Cardiac fibroblast (primary cell): ENCODE measurements at places on chromosomes 16 and 17.

- DNase-seq = no peak
These were observed 608.5 kb downstream of the KCNJ18 start for GRCh38 chr17:22300731-22301352.

GRCh38 chr16:27690608-27691007 lies 140.7 kb downstream of the KATNIP start:
- peak; percentile 42 for DNase-seq

DNA sequence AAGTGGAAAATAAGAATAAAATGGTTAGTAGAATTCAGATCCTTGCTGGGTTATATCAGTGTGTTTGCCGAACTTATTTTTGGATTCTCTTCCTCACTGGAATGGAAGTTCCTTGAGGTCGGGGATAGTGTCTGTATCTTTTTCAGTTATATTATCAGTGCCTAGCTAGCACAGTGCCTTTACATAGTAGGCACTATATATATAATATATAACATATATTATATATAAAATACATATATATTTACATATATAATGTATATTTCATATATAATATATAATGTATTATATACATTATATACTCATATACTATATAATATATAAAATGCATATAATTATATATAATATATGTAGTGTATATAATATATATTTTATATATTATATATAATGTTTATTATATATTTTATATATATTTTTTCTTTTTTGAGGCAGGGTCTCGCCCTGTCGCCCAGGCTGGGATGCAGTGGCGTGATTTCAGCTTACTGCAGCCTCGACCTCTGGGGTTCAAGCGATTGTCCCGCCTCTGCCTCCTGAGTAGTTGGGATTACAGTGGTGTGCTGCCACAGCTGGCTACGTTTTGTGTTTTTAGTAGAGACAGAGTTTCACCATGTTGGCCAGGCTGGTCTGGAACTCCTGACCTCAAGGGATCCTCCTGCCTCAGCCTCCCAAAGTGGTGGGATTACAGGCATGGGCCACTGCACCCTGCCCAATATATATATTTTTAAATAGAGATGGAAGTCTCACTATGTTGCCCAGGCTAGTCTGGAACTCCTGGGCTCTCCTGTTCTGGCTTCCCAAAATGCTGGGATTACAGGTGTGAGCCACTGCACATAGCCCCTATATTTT lies 3.2 kb downstream of the NFATC3 start:
- no peak for DNase-seq

- no peak for DNase-seq
These were observed 11.4 kb upstream of the TMEM238L start for GRCh38 chr17:10815319-10815718.

- DNase-seq = no peak
These were observed 742 bp upstream of the SLC16A13 start for GRCh38 chr17:7034955-7035590.

DNA sequence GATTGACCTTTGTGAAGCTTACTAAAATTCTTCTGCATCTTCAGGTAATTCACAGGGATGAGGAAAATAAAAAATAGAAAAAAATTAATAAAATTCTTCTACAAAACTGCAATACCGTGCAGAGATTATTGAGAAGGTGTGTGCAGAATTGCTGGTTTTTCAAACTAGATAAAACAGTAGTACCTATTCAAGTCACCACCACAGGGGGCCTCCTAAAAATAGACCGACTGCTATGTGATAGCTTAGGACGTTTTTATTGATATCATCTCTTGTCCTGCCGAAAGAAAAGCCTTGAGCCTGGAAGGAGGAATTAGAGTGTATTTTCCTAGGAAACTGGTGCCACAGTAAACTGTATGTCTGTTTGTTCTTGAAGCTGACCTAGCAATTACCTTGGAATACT lies 325.9 kb downstream of the ZFHX3 start:
- no peak for DNase-seq

GRCh38 chr16:57391708-57392107 lies 12.9 kb upstream of the CCL17 start:
- DNase-seq = no peak

DNA sequence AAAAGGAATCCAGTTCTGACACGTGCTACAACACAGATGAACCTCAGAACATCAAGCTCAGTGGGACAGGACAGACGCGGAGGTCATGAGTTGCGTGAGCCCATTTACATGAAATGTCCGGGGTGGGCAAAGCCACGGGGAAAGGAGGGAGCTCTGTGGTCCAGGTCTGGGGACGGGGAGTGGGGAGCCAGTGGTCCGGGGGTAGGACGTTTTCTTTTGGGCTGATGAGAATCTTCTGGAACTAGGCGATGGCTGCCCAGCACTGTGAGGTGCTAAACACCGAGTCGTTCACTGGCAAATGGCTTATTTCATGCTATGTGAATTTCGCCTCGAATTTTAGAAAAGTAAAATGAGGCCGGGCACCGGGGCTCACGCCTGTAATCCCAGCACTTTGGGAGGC lies 2.6 kb upstream of the LMF1 start:
- DNase-seq = no peak

- no peak for DNase-seq
These were observed 22.9 kb downstream of the KLHDC4 start for GRCh38 chr16:87742781-87743490.

DNA sequence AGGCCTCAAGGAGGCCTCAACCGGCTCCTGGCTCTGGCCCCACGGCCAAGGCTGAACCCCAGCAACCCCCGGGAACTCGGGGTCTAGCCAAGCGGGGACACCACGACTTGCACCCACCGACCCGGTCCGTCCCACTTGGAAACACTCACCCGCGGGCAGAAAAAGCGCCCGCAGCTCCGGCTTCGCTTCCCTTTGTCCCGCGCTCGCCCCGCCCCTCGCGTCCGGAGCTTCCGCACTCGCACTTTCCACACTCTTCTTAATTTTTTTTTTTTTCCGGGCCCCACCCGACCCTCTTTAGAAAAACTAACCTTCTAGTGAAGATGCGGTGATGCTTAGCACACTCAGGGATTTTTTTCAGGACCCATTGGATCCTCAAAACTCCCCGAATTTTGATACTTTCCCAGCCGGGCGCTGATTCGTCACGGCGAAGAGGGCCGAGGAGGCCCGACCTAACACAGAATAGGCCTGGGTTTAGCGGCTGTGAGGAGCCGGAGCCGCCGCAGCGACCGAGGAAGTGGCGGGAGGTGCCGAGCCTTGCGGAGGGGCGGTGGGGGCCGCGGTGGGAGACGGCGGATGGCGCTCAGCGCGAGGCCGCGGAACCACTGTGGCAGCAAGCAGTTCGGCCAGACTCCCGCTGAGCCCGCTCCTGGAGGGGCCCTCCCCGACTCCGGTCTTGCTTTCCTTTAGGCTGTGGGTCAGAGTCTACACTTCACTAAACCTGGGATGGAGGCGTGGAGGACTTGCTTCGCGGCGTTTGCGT lies at the start of gene SMARCE1:
Gene SMARCE1, minus strand, starts transcription at position 195 of the 760 bp plus-strand sequence. CDS start 2,016 bp downstream, outside the sequence.
- peak; percentile 86 for DNase-seq

DNA sequence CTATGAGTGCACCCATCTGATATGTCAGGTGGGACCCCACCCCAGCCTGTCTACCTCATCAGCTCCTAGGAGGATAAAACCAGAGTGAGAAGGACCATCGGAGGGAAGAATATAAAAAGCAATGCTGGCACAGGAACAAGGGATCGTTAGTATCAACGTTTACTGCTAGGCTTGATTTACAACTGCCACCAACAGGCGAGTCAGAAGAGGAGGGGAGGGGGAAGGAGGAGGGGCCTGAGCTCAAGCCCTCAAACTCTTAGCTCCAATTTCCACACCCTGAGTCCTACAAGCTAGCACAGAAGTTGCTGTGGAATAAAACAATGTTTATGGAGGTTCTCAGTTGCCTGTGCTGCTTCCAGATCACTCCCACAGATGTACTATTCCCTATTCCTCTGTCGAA lies 234.5 kb downstream of the C16orf78 start:
- DNase-seq = no peak

- DNase-seq = peak; percentile 12
These were observed 144.1 kb upstream of the KCNJ18 start for GRCh38 chr17:21548236-21548635.

DNA sequence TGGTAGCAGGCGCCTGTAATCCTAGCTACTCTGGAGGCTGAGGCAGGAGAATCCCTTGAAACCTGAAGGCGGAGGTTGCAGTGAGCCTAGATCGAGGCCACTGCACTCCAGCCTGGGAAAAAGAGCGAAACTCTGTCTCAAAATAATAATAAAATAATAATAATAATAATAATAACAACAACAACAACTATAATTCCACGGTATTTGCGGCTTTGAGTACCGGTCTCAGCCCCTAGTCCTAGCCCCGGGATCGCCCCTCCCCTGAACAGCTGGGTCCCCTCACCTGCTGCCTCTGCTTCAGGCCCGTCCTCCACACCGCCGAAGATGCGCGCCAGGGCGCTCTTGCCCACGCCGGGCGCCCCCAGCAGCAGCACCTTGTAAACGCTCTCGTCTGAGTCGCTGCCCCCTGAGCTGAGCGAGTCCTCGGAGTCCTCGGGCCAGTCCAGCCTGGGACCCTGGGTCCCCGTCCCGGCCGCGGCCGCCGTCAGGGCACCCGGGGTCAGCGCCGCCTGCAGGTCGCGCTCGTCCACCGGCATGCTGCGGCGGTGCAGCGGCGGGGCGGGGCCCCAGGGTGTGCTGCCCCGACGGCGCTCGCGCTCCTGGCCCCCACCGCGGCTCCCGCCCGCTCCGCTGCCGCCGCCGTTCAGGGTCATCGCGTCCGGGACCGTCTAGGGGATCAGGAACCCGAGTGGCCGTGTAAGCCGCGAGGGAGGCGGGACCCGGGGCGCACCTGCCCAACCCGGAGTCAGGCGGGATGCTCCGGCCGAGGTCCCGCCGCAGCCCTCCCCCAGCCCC lies 611 bp downstream of the RRAD start:
- no peak for DNase-seq

- DNase-seq = peak; percentile 95
These were observed 17.3 kb upstream of the EEF2K start for GRCh38 chr16:22188595-22189442.

DNA sequence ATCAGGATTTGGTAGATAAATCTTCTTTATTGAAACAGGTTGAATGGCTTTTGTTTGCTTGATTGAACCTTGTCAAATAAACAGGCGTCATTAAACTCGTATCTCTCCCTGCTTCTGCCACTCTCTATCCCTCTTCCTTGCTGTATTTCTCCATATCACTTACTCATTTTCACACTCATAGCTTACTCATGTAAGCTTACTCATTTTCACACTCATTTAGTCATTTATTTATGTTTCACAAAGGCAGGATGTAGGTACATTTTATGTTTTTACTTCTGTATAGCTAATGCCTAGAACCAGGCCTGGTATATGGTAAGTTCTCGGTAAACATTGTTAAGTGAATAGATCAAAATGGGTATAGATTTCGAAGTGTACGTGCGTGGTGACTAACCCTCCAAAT lies 450.0 kb downstream of the PMP22 start:
- DNase-seq = no peak

- peak; percentile 44 for DNase-seq
These were observed 717 bp upstream of the CNP start for GRCh38 chr17:41965694-41966462.

DNA sequence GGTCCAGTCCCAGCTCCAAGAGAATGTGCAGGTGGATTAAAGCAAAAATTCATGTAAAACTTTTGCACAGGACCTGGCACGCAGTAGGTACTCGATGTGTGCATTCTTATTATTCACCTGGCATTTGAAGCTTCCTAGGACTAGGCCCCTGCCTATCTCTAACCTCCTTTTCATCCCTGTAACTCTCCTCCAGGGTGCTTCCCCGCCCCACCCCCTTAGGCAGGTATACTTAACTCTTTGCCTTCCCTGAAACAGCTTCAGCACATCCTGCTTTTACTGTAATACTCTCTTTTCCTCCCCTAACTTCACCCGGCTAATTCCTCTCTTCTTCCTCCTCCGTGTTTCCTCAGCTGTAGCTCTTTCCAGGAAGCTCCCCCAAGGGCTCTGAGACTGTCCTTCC lies 54.8 kb downstream of the CDK5R1 start:
- DNase-seq = no peak

DNA sequence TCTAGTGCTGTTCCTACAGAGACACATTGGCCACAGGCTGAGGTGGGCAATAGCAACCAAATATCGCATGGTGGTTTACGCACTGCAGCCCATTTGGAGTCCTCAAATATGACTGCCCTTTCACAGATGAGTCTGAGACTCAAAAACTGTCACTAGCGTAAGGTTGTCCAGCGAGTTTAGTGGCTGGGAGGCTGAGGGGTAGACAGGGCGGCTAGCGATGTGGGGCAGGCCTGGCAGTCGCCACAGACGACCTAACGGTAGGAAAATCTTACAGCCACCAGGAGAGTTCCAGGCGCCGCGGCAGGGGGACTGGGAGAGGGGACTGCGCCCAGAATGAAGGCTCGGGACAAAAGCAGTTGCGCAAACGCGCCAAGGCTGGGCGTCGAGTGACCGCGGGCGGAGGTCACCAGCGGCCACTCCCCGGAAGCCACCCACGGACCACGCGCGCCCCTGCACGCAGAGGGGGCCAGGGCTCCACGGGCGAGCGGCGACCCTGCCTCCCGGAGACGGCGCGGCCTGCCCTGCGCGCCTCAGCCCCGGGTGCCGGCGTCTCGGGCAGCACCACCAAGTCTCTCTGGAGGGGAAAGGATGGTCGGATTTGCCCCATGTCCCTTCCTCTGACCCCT lies 699 bp upstream of the MAP1LC3B start:
- peak; percentile 35 for DNase-seq

- DNase-seq = peak; percentile 90
These were observed 14.4 kb downstream of the SYCE1L start for GRCh38 chr16:77213542-77214106.

DNA sequence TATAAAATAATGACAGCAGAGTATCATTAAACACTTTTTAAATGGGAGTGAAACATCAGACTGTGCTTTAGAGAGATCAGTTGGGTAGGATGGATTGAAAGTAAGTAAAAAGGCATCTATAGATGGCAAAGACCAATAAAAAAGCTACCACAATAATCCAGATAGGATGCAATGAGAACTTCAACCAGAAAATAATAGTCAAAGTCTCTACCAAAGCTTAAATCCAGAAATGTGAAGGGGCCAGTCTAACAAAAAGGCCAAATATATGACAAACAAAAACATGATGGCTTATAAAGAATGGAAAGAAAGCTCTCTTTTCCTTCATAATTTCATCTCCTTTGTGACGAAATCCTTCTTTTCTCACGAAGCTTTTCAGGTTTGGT lies 12.3 kb downstream of the KANSL1 start:
- DNase-seq = no peak

DNA sequence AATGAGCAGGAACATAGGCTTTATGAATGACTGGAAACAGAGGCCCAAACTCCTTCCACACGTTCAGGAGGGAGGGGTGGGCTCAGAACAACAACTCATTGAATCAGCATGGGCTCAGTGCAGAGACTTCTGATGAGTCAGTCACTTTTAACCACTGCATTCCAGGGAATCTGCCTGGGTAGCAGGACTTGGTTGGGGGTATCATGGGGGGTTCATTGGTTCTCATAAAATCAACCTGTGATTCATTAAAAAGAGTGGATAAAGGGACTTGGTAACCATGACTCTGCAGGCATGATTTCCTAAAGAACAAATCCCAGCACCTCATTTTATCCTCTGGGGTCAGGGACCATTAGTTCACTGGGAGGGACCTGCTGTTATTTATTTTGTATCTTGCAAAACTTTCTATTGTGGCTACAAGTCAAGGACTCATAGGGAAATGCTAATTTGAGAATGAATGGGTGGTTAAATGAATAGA lies 13.8 kb downstream of the ITGB3 start:
- peak; percentile 96 for DNase-seq
